ENCODE measurements at places on chromosomes 4 and X.

- no peak for DNase-seq
These were observed 593.6 kb downstream of the KLHL13 start for GRCh38 chrX:117522725-117523700.

DNA sequence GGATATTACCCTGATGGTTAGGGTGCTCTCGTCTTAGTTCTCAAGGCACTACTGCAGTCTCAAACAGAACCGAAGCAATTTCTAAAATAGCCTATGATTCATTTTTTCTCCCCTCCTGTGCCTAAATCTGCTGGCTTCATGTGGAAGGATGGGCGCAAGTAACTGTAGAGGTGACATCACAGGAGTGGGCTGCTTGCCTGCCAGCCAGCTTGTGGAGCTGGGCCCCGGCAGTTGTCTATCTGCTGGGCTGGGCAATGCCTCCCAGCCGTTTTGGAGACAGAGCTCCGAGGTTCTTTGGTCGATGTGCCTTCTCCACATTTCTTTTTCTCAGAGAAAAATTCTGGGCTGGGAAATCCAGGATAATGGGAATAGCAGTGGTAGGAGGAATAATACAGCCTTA lies 34.3 kb upstream of the CITED1 start:
- DNase-seq, result no peak

DNA sequence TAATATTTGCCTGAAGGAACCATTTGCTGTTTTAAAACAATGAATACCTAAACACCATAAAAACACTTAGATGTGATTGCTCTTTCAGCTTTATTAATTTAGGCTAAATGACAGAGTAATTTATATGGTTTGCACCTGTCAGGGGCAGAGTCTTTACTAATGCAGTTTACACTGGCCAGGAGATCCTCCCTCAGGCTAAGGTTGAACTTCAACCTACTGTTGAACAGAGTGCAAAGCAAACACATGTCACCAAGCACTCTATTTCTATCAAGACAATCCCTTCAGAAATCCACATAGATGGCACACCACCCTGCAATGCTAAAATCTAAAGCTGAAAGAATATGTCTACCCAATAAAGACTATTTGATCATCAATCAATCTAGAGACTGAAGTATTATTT lies 147.3 kb downstream of the KLHL13 start:
- no peak for DNase-seq

- DNase-seq, result no peak
These were observed 63.8 kb upstream of the MTM1 start for GRCh38 chrX:150504397-150505182.

- no peak for DNase-seq
These were observed 118.5 kb upstream of the GUCY1A1 start for GRCh38 chr4:155548173-155548572.

DNA sequence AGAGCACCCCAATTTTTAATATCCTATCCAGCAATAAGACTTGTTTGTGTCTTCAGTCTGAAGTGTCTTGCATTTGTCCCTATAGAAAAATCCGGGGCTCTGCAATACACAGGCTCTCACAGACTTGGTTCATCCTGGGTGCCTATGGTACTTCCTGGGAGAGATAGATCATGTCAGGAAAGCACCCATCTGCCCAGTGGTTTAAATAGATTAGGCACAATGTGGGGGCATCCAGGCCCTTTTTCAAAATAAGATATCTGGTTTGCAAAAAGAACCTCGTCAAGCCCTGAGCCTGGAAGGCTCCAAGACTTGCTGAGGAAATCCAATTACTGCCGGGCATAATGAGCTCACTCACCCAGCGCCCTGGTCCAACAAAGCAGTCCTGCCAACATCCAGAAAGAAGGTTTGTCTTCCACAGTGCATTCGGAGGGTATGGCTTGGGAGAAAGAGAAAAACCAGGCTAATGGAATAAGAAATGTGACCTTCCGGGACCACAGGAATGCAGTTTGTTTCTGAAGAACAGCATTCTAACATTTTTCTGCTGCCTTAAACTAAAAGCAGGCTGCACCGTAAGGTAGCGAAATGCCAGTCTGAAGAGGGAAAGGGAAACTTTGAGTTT lies 11.6 kb downstream of the JAKMIP1 start:
- peak; percentile 22 for DNase-seq

DNA sequence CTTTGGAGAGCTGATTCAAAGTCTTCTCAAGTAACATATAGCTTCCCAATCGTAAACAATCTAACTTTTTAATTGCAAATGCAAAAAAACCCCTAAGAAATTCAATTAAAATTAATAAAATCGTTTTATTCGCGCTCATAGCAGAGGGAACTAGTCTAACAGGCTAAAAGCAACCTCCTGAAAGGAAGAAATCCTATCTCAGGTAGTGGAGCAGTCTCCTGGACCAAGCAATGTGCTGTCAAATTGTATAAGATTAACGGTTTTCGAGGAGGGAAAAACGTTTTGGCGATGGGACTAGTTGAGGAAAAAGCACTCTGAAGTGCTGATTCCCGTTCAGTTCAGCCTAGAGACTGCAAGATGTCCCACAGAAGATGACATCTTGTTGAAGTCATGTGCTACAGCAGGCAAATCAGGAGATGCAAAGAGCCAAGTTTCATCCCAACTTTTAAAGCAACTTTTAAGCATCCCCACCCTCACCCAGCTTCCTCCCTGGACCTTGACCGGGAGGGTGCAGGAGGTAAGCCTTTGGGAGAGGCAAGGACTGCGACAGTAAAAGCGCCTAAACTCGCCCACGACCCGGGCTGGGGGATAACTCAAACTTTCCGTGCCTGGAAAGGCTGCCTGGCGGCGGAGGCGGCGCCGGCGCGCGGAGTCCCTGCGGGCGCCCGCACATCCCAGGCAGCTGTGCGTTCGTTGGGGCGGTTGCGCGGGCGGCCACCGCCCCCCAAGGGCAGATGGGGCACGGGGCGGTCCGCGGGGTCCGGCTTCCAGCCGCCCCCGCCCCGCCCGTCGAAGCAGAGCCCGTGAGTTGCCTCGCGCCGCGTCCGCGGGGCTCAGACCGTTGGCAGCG lies 784 bp downstream of the MAP7D3 start:
- DNase-seq, result peak; percentile 40

DNA sequence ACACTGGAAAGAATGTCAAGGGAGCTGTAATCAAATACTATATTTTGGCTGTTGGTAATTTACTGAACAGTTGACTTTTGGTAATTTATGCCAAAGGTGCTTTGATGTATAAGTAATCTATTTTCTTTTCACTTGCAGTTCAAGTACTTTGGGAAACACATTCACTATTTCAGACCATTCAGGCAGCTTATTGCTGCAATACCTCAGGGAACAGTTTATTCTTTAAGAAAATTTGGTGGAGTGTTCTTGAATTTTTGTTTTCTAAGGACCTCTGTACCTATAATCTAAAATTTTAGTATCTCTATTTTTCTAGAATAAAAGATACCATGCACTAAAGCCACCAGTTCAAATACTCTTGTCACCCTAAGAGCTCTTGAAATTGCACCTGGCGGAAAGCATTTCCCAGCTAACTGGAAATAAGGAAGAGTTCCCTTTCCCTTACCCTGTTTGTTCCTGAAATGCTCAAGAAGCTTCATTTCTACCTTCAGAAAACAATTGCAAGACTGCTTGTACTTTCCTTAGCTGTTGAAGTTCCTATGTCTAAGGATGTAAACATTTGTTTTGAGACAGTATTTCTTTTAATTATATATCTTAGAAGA lies 633.5 kb upstream of the FAT1 start:
- DNase-seq, result no peak

- DNase-seq, result peak; percentile 40
These were observed 99.1 kb upstream of the FAM47C start for GRCh38 chrX:36908801-36909675.

DNA sequence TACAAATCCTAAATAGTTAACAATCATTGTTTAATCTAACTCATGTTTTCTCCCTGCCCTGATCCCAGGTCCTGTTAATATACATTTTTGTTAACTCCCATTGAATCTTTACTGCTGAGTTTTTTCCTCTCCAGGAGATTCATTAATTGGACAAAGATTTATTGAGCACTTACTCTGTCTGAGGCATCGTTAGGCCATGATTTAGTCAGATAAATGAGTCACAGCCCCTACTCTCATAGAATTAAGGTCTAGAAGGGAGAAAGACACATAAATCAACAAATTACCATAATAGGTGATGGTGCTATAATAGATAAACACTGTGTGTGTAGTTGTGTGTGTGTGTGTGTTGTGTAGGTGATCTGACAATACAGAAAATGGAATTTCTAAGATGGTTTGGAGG lies 112.5 kb downstream of the MAPK10 start:
- DNase-seq, result no peak

DNA sequence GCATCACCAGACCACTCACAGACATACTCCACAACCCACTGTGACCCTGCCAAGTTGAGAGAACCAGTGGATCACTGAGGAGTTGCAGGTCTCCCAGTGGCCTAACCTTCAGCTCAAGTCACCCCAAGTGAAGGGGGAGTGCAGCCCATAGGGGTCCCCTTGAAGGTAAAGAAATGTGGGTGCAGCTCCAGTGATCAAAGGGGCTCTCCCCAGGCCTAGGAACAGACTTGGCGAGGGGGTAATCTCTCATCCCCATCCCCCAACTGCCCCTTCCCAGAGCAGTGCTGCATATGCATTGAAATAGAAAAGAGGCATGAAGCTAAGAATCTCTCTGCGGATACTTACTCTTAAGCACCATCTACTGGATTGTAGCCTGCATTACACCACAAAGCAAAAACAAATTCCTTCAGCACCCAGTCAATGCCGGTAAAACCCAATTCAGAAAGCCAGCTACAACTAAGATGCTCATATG lies 27.0 kb downstream of the MAGEE1 start:
- DNase-seq, result peak; percentile 9

DNA sequence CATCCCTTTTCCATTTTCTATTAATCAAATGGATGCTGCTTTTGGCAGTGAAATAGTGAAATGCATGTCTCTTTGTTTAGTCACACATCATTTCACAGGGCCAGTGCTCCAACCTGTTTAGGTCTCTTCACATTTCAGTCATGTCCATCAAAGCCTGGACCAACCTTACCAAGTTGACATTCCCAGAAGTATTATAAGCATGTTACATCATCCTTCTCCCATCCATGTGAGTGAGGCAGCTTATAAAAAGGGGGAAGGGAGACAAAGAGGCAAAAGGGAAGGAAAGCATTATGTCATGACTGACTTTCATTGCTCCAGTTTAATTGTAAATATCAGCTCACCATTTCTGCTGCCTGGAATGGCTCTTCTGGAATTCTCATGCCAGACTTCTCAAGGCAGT lies 94.4 kb downstream of the NWD2 start:
- no peak for DNase-seq

GRCh38 chrX:109886122-109886761 lies 116.7 kb upstream of the TMEM164 start:
- peak; percentile 58 for DNase-seq

DNA sequence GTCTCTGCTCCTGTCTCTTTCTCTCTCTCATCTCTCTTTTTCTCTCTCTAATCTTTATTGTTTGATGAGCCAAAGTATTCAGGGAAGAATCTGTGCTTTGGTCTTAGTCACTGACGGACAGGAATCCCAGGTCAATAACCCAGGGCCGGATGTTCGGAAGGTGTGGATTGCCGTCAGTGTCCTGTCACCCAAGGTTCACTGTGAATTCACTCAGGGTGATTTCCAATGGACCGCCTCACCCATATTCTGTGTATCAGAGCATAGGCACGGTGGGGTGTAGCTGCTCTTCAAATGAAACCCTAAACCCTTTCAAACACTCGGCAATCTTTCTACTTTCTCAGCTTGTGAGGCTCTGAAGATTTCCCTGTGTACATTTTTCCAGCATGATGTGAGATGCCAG lies 144.6 kb upstream of the GPC4 start:
- no peak for DNase-seq

DNA sequence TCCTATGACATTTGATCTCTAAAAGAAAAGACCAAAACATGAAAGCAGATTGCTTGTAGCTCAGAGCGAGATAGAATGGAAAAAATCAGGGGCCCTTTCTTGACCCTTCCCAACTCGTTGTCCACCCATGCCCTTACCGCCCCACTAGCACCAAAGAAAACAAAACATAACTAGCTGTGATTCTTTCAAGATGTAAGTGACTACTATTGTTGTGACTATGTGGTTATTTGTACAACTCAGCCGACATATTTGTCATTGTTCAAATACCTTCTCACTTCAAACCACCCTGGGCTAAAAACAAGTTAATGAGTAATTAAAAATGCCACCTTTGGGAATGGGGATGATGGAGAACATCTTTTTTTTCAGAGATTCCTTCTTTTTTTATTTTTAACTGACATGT lies 171.2 kb upstream of the GPC4 start:
- no peak for DNase-seq

DNA sequence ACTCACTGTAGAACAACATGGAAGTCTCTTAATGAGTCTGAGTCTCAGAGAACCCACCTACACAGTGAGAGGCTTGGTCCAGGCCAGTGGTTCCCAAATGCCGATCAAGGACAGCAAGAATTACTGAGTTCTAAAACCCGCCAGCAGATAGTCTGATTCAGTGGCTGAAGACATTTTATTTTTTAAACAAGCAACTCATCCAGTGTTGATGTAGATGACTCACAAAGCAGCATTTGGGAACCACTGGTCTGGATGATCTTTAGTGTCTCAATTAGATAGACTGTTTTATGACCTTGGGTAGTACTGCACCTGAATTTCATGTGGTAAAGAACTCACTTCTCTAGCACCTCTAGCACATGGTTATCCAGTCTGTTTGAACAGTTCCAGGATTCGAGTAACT lies 193.6 kb downstream of the FBXW7 start:
- peak; percentile 60 for DNase-seq

- DNase-seq, result peak; percentile 49
These were observed 13.1 kb downstream of the TCEAL7 start for GRCh38 chrX:103343105-103343504.

DNA sequence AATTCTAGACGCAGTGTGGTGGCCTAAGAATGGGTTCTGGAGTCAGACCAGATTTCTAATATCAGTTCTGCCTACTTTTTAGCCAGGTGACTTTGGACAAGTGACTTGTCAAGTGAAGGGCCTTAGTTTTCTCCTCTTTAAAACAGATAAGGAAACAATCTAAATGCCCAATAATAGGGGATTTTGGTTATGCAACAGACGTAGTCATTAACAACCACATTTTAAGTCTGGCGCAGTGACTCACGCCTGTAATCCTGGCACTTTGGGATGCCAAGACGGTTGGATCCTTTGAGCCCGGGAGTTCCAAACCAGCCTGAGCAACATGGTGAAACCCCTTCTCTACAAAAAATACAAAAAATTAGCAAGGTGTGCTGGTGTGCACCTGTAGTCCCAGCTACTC lies 2.1 kb upstream of the ZMYM3 start:
- DNase-seq, result peak; percentile 31

DNA sequence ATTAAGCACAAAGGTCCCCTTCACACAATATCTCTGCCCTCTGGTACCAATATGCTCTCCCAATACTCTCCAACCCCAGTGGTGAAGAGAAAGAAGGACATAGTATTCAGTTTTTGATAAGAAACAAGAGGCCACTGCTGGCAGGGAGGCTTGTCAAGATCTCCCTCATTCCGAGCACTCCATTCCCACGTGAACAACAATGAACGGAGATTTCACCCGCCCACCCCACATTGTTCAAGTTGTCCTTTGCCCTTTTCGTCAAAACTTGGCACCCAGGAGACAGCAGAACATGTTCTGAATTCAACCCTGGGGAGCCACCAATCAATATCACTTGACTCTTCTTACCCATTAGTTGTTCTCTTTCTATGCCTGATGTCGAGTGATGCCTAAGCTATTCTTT lies 54.2 kb upstream of the SLC25A4 start:
- no peak for DNase-seq
